ENCODE measurements at places on chromosomes 3 and 15.

DNA sequence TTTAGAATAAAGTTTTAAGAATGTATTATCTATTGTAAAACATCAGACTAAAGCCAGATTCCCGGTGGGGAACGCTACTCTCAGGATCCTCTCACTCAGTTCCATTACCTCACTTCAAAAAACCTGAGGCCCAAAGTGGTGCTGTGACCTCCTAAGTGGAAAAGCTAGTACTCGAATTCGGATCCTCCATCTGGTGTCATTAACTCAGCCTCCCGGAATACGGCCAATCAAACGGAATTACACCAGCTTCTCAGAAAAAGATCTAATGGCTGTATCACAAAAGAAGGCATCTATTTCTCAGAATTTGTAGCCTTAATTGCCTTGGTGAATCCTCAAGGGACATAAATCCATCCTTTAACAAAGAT lies 627 bp downstream of the ACAD11 start:
- DNase-seq, result no peak

- DNase-seq, result no peak
These were observed 6.7 kb downstream of the CCR5AS start for GRCh38 chr3:46400000-46400734.

DNA sequence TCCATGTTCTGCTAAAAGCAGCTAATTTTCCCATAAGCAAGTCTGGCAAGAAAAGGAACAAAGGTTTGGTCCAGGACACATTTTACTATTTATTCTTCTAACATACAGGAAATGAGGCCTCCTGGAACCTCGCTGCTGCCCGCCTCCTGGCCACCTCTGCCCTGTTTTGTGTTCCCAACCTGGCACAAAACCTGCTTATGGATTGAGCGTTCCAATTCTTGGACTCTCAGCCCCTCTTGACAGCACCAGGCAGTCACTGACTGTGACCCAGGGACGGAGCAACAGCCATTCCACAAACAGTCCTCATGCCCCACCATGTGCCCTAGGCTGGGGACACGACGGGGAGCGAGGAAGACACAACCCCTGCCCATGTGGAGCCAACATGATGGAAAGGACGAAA lies 11.6 kb upstream of the SSUH2 start:
- DNase-seq, result no peak

DNA sequence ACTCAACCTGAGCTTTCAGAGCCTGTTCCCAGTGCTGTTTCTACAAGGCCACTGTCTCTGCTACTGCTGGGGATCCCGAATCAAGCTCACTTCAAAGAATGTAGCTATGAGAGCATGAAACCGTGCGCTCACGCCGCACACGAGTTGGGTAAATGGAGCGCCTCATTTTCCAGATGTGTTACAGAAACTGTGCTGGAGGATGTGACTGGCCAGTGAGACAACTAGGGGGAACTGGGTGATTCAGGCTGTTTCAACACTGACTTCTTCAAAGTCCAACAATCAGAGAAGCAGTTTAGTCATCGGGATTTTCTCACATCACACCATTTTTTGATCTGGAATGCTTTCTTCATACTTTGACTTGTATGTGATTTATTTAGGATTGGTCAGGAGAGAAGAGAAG lies 3.5 kb downstream of the ZNF710 start:
- peak; percentile 48 for DNase-seq

DNA sequence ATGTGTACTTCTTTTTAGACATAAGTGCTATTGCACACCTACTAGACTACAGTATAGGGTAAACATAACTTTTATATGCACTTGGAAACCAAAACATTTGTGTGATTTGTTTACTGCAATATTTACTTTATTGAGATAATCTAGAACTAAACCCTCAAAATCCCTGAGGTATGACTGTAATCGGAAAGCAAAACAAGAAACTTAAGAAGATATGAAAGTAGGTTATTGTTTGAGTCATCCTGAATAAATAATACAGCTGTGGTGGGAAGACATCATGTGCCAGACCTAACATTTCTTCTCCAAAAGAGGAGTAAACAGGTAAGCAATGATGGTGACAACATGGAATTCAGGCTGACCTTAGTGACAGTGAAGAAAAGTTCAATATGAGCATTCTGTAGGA lies 765.5 kb downstream of the OTOL1 start:
- DNase-seq, result no peak

DNA sequence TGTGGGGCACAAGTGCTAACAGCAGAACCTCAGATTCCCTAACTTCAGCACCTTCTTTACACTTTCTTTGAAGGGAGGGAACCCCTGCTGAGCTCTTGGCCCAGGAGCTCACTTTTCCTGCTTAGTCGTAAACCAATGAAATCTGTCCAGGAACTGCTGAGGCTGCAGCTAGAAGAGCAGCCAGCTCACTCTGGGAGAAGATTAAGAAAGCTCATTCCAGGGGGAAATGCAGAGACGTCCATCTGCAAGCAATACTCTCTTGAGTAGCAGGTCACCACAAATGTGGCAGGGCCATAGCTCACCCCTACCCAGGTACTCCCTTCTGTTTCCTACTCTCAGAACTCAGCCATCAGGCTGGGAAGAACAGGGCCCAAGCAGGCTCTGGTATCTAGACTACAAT lies 103.3 kb downstream of the WDR76 start:
- DNase-seq, result no peak

- no peak for DNase-seq
These were observed 1.4 kb downstream of the NISCH start for GRCh38 chr3:52456800-52457183.

DNA sequence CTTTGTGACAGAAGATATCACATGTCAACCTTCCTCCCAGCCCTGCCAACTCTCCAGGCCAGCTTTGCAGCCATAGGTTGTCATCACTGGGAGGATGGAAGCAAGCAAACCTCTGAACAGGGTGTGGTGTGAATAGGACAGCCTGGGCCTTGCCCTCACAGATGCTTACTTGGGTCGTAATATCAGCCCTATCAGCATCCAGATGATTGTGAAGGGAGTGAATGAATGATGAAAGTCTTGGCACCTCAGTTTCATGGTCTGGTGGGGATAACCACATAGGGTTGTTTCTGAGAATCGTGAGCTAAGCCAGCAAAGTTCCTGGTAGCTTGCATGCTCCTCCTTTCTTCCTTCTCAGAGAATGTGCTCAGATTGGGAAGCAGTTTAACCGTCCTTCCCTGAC lies 55.1 kb upstream of the POLR2M start:
- no peak for DNase-seq

DNA sequence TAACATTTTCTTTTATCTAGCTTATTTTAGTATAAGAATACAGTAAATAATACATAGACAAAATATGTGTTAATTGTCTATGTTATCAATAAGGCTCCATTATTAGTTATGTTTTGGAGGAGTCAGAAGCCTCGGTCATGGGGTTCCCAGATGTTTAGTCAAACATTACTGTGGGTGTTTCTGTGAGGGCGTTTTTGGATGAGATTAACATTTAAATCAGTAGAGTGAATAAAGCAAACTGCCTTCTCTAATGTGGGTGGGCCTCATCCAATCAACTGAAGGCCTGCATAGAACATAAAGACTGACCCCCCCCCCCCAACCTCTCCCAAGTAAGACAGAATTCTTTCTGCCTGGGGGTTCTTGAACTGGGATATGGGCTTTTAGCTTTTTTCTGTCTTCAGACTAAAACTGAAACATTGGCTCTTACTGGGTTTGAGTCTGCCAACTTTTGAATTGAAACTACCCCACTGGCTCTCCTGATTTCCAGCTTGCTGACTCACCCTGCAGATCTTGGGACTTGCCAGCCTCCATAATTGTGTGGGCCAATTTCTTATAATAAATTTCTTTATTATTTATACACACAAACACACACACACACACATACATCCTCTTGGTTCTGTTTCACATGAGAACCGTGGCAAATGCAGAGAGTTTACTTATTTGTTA lies 192.0 kb downstream of the TPRG1 start:
- DNase-seq, result no peak

DNA sequence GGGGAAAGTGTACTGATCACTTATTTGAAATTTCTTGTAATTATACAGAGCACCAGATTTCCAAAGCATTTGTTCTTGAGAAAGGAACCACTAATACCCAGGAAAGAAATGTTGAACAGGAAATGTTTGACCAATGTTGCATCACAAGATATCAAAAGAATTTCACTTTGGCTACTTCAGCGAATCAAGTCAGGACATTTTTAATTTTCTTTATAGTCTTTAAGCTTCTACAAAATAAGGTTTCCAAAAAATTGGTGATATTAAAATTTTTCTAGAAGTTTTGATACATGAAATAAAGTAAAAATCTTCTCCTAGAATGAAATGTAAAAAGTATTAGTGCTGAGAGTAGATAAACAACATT lies 421.9 kb downstream of the MECOM start:
- DNase-seq, result no peak

- no peak for DNase-seq
These were observed 123.7 kb upstream of the ATP2B2 start for GRCh38 chr3:10628891-10629670.

GRCh38 chr3:60316121-60316797 lies 935.0 kb downstream of the FHIT start:
- DNase-seq, result no peak

GRCh38 chr3:17557749-17558463 lies 184.5 kb downstream of the TBC1D5 start:
- DNase-seq, result no peak

- DNase-seq, result no peak
These were observed 30.4 kb downstream of the SECISBP2L start for GRCh38 chr15:49015896-49016295.

DNA sequence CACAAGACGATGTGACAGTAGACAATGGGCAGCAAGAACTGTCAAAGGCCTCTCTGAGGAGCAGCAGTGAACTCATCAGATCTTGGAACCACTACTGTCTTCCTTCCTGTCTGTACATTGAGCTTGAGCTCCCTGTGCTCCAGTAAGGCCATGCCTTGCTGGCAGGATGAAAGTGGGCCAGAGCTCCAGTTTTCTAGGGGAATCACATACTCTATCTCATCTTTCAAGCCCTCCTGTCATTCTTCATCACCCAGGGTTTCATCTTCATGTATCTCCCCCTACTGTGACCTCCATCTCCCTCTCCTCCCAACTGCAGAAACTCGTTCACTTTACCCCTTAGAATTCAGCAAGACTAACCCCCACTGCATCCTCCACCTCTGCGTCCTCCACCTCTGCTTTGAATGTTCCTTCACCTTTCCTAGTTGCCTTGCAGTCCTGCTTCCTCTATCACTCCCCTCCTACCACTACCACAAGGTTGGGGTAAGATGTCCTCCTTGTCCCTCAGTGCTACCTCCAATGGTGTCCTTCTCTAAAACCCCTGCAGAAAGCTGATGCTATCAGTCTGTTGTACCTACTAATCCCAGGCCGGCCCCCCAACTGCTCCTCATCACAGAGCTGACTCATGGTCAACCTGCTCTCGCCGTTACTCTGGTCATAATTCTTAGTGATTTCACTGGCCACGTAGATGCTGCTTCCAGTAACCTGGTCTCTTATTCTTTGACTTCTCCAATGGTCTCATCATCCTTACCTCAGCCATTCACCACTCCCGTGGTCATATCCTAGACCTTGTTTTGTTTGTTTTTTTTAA lies 22.3 kb downstream of the NKIRAS1 start:
- DNase-seq, result no peak
